ENCODE measurements at places on chromosomes 11 and 22.

GRCh38 chr11:2923446-2924375 lies 5.5 kb downstream of the PHLDA2 start:
- no peak for DNase-seq

DNA sequence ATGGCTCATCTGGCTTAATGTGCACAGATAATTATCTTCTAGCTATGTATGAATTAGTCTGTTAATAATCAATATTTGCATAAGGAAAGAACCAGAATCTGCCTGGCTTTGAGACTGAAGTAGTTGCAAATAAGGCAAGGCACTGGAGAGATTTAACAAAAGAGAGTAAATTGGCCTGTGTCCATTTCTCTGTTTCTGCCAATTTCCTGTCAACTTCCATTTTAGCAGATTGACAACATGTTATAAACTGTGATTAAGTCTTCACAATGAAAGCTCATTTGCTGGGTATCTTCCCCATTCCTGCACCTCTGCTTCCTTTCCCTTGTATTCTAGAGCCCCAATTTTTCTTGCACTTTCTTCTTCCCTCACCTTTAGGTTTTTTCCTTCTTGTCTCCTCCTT lies 5.3 kb upstream of the TMEM123 start:
- DNase-seq: no peak

DNA sequence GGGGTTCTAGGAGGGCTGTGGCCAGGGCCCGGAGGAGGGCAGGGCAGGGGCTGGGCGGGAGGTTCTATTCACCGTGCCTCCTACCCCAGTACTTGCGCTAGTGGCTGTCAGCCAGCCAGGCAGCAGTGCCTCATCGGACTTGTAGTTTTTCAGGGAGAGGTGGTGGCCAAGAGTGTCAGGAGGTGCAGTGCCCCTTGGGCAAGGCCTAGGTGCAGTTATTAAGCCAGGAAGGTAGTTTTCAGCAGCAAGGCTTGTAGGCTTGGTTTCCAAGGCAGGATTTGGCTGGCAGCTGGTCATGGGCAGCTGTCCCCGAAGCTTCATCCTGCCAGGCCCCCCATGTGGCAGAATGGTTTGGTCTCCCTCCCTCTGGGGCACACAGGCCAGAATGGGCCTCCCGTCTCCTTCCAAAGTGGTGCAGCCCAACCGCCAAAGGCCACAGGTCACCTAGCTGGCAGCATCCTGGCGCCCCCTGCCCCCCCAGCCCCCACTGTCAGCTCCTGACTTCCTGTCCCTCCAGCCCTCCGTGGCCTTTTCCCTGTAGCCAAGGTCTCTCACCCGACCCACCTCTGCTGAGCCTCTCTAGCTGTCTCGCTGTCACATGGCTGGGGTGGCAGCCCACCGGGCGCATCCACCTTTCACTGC lies 8.5 kb downstream of the CCDC88B start:
- DNase-seq: no peak

DNA sequence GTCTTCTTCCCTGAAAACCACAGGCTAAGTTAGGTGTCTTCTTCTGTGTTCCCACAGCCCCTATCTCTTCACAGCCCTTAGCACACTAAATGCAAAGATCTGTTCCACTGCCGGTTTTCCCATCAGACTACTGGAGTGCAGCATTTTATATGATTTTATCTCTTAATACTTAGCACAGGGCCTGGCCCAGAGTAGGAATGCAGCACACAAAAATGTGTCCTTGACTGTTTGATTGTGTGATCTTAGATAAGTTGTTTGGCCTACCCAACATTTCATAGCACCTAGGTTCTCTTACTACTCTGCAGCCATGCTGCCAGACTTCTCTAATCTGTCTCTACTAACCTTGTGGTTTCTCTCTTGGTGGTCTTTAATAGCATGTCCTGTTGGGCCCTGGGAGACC lies 54.1 kb upstream of the RRM1 start:
- no peak for DNase-seq

Data from BJ (cell line).